ENCODE measurements at places on chromosomes 13 and 19.
A peak's percentile ranks its signal among the peaks of the same experiment; 100 is the strongest.

DNA sequence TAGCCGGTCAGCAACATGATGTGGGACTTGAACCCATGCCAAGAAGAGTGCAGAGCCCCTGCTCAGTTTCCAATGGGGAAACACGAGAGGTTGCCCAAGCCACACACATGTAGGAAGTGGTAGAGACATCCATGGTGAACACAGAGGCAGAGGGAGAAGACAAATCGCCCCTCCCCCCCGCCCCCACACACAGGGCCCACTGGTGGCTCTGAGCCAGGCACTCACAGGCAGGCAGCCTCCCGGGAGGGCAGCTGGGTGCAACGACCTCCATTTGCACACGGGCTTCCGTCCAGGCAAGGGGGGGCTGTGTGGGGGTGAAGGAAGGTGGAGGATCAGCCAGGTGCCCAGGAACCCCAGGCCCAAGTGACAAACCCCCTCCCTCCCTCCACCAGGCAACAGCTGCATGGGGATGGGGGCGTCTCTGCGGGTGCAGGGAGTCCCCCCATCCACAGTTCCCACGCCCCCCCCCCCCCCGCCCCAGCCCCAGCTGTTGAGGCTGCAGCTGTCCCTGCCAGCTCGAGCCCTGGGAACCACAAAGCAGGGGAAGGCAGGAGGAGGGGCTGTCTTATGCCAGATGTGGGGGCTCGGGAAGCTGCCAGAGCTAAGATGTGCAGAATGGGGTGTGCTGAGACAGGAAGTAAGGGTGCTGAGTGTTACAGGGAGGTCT is 3.4 kb downstream of the NOTCH3 start:
- no peak for DNase-seq

DNA sequence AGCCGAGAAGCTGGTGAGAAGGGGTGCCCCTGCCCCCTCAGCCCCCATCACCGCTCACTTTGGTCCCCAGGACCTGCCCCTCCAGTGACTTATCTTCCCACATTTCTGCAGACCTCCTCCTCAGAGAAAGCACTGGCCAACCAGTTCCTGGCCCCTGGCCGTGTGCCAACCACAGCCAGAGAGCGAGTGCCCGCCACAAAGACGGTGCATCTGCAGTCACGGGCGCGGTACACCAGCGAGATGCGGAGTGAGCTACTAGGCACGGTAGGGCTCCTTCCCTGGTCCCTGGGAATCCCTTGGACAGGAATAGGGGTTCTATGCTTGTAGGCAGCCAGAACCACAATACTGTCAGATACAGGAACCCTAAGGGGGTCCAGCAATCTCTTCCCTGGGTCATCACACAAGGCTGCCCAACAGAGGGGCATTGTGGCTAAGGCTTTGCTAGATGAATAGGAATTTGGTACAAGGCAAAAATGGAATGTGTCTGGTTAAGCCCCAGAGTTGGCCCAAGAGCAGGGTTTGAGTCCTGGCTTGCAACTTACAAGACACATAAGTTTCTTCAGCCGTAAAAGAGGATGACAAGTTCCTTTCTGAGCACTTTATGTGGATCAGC is 1.0 kb downstream of the USE1 start:
- no peak for DNase-seq

GRCh38 chr13:21008026-21008425 is 53.4 kb downstream of the LATS2 start:
- DNase-seq = no peak

GRCh38 chr19:29724102-29724641 is 9.1 kb upstream of the C19orf12 start:
- no peak for DNase-seq

GRCh38 chr19:31316201-31316951 is 32.9 kb downstream of the TSHZ3 start:
- DNase-seq = no peak

DNA sequence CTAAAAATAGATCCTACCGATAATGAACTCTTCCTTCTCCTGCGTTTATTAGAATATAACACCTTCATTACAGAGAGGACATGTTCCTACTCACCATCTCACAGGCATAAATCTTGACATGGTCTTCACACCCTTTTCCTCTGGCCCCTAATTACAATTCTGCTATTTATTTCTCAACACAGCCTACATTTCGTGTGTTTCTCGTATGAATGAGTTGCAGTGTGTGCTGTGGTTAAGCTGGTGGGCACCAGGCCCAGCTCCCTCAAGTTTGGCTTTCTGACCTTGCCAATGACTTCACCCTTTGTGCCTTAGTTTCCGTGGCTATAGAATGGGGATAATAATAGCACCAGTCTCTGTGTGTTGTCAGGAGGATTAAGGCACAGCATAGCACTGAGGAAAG is 12.3 kb upstream of the KATNAL1 start:
- DNase-seq = no peak

- no peak for DNase-seq
Observed at GRCh38 chr13:78608688-78609463, 5.5 kb upstream of the POU4F1 start.

GRCh38 chr13:72565893-72566292 is 161.5 kb downstream of the MZT1 start:
- DNase-seq = no peak

- peak; percentile 46 for DNase-seq
Observed at GRCh38 chr19:35135389-35135909, 590 bp upstream of the LGI4 start.

DNA sequence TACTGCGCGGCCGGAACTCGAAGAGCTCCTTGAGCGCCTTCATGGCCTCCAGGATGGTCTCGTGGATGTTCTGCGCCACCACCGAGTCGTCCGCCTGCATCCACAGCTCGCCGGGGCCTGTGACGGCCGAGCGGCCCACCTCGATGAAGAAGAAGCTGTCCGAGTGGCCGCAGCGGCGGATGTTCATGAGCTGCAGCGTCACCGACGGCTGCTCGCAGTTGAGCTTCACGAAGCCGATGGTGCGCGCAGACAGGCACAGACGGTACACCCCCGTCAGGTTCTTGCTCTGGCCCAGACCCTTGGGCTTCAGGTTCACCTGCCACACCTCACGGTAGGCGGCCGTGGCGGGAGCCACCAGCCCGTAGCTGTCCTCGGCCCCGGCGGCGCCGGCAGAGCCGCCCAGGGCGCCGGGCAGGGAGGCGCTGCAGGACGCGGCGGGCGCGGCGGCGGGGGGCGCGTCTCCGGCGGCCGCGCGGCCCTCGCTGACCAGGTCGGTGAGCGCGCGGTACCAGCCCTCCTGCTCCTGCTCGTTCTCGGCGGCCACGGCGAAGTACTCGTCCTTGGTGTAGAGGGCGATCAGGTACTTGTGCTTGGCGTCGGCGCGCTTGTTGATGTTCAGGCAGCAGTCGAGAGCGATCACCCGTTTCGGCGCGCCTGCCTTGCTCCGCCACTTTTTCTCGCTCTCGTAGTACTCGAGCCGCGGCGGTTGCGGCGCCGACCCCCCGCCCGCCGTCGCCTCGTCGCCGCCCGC is 1.1 kb downstream of the IRS2 start:
- no peak for DNase-seq

- no peak for DNase-seq
Observed at GRCh38 chr19:38228491-38229439, 4.7 kb upstream of the DPF1 start.

GRCh38 chr13:110627351-110627750 is 12.0 kb downstream of the NAXD start:
- no peak for DNase-seq

All from activated CD8-positive, alpha-beta memory T cell treated with anti-CD3 and anti-CD28 coated beads for 4 hours (primary cell).